ENCODE measurements at places on chromosomes 12 and 14. TPM values are rescaled to one million over a fixed set of nuclear protein-coding genes. Genes with fewer than 3 reads are reported as not detected.

TAS2R7 gene
- not detected for total RNA-seq

DPPA3 gene
- not detected for total RNA-seq

KRT2 gene
- total RNA-seq = not detected

LGALS3 gene
- total RNA-seq = 44.0 TPM

ABCD2 gene
- not detected for total RNA-seq

NXPH4 gene
- 2.5 TPM for total RNA-seq

PTPRR gene
- 3.2 TPM for total RNA-seq

SDR9C7 gene
- total RNA-seq = not detected

SETD3 gene
- 53.8 TPM for total RNA-seq

SLC41A2 gene
- total RNA-seq = 7.5 TPM

TSPAN19 gene
- total RNA-seq = not detected

TMEM119 gene
- under 0.01 TPM for total RNA-seq

KRT80 gene
- total RNA-seq = 5.5 TPM
